NCI-H187 (cell line): ENCODE measurements at places on chromosomes 3 and 15.

- no peak for DNase-seq
These were observed 69.6 kb downstream of the CHDH start for GRCh38 chr3:53776494-53777101.

DNA sequence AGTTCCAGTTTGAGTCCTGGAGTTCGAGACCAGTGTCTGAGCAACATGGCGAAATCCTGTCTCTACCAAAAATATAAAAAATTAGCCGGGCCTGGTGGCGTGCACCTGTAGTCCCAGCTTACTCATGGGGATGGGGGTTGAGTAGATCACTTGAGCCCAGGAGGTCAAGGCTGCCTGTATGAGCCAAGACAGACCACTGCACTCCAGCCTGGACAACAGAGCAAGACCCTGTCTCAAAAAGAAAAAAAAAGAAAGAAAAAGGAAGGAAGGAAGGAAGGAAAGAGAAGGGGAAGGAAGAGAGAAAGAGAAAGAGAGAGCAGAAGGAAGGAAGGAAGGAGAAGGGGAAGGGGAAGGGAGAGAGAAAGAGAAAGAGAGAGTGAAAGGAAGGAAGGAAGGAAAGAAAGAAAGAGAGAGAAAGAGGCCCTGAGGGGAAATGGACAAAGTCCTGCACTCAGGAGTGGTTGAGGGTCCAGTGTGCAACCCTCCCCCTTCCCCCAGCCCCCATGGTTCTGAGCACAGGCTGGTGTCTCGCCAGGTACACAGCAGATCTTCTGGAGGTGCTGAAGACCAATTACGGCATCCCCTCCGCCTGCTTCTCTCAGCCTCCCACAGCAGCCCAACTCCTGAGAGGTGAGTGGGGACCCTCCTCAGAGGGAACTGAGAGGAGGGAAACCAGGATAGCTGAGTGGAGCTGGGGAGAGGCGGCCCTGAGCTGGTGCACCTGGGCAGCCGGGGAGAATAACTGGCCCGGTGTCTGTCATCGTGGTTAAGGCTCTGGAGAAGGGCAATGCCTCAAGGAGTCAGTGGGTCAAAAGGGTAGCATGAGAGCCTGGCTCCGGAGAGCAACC is 1.2 kb downstream of the SLC51A start:
- no peak for DNase-seq

DNA sequence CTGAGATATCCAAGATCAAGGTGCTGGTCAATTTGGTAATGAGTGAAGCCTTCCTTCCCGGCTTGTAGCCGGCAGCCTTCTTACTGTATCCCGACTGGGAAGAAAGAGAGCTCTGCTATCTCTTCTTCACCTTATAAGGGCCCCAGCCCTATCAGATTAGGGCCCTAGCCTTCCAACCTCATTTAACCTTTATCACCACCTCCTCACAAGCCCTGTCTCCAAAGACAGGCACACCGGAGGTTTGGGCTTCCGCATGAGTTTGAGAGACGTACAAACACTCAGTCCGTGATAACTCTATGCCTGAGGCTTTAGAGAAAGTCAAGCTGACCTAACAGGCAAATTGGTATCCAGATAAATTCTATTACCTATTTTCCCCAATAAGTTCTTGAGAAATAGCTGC is 243.9 kb downstream of the OPA1 start:
- DNase-seq: no peak

DNA sequence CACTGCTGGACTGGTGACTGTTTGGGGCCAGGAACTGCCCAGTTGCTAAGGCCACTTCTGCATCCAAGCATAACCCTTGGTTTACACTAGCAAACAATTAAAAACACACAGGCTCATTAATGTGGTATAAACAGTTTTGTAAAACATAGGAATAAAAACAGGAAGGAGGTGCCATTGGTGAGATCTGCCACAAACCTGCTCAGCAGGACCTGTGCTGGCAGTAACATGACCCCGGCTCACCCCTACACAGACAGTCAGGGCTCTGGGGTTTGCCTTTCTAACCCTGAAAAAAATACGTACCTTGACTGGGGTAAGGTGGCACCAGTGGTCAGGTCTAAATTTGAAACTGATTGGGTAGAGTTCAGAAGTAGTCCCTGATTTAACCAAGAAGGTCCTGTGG is 76.2 kb downstream of the ATP1B3 start:
- no peak for DNase-seq

DNA sequence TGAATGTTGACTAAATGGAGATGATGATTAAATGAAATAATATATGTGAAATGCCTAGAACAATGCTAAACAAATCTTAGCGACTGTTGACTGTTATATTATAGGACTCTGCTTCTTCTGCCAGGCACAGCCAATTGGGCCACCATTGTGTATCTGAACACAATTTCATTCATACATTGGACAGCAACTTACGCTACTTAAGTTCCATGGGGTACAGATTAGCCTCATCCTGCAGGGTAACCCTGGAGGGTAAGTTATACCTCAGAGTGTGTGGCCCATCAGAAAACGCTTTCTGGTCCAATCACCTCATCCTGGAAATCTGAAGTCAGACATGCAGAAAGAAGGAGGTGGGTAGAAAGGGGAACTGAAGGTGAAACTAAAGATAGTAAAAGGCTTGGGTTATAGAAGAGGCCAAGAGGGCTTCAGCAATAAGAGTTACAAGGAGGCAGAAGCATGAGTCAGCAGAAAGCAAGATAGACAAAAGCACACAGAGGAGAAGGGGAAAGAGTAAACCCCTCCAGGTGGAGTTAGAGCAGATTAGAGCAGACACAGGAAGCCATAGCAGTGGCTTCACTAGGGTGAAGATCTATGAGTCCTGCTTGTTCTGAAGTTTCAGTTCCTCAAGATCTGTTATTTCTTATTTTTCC is 119.3 kb upstream of the SLC24A5 start:
- no peak for DNase-seq

- DNase-seq: no peak
These were observed 66.1 kb downstream of the CD200 start for GRCh38 chr3:112399064-112399463.

DNA sequence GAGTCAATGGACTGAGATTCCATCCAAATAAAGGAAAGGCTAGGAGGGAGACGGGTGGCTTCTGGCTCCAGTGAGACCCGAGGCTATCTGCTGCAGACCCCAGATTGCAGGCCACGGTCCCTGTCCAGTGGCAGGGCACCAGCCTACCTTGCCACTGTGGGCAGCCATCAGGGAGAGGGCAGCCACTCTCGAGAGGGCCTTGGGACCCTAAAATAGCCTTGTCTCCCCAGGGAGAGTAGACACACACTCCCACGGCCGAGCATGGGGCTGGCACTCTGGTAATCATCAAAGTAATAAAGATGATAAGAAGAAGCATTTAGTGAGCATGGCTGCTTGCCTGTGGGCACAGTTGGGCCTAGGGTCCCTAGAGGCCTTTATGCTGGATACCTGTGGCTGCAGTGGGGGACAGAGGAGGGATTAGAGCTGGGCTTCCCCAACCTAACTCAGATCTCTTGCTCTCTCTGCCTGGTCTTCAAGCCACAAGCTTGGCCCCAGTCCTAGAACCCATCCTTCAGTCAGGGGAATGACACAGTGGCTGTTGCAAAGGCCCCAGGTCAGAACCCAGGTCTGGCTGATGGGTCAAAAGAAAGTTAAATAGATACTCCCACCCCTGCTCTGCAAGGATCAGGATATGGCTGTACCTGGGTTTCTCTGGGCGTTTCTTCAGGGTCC is 9.2 kb upstream of the VIPR1 start:
- DNase-seq: no peak

DNA sequence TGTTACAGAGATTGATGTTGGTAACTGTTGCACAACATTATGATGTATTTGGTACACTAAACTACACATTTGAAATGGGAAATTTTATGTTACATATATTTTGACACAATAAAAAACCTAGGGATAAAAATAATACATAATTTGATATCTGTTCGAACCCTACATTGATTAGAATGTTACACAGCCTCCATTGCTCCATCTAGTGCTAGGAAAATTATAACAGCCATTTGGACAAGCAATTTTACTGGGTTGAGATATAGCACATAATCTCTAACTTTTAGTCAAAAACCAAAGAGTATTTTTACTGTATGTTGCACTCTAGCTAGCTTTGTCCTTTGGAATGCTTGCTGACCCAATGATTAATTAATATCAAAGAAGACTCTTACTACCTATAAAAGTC is 108.1 kb downstream of the LSAMP start:
- no peak for DNase-seq

DNA sequence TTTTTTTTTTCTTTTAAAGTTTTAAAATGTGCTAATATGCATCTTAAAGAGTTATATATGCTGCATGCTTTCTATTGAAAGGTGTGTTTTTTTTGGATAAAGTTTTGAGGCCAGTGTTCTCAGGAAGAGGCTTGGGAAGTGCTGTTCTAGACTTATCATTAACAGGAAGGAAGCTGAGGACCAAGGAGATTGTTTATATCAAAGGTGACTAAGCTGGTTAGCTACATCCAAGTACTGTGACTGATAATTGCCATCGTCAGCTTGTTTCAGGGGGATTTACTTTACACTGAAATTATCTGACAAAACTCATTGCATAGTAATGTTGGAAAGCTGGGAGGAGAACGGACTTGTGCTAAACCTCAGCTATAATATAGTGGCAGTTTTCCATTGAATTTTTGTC is 36.3 kb upstream of the UTS2B start:
- DNase-seq: no peak

DNA sequence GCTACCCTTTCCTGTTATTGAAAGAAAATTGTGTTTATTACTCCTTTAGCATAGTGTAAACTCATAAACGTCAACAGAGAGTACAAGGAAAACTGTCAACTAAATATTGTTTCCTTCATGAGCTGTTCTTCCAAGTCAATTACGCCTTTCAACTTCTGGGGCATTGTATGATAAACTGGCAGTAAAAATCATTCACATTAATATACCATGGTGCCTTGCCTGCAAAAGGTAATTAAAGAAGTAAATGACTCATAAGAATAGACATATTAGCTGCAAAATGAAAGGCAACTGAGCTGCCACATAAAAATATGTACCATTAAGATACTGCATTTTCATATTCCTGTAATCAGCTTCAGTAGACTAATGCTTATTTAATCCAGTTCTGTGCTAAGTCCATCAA is 447.3 kb downstream of the FOXP1 start:
- DNase-seq: no peak

- no peak for DNase-seq
These were observed 55.4 kb upstream of the KCNMB2 start for GRCh38 chr3:178480795-178481194.

DNA sequence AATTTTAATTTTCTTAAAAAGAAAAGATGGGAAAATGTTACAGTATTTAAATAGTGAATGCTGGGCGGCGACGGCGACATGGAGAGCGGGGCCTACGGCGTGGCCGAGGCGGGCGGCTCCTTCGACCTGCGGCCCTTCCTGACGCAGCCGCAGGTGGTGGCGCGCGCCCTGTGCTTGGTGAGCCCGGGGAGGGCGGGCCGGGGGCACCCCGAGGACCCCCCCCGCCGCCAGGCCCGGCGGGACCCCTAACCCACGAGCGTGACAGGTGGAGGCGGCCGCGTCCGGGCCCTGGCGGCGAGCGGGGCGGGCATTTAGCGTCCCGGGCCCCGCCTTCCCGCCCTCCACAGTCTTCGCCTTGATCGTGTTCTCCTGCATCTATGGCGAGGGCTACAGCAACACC is 38.4 kb upstream of the GOLGA8J start:
- DNase-seq: no peak

- no peak for DNase-seq
These were observed 1.5 kb upstream of the SLC12A8 start for GRCh38 chr3:125213946-125214542.

GRCh38 chr15:92656089-92656488 is 514 bp upstream of the FAM174B start:
- no peak for DNase-seq

DNA sequence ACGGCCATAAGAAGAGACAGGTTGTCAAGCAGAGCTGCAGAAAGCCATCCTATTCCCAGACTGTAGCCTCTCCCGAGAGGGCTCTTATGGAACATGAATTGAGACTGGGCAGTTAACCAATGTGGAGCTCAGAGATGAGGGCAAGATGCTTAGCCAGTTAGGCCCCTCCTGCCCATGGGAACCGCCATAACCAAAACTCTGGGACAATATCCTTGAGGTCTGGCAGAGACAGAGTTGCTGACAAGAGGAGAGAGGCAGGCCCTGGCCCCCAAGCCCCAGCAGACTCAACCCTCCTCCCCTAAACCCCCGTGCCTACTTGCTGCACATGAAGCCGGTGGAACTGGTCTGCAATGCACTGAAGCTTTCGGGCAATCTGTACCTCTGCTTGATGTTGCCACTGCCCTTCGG is 4.8 kb downstream of the BMF start:
- no peak for DNase-seq

DNA sequence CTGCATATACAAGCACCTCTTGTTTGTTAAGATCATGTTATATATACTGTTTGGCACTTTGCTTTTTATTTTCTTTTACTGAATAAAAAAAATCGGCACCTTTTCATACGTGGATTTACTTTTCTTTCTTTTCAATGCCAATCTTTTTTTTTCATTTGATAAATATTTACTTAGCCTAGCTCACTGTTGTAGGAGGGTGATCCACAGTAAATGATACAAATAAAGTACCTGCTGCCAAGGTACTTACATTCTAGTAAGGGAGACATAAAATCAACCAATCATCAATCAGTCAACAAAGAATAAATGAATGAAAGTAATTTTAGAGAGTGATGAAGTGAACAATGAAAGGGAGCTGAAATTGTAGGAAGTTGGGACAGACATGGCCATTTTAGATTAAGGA is 18.3 kb downstream of the GNB5 start:
- no peak for DNase-seq

- no peak for DNase-seq
These were observed 16.0 kb downstream of the SLC51A start for GRCh38 chr3:196232154-196232881.
